ENCODE measurements at places on chromosomes 16 and 17.
A peak's percentile ranks its signal among the peaks of the same experiment; 100 is the strongest.

DNA sequence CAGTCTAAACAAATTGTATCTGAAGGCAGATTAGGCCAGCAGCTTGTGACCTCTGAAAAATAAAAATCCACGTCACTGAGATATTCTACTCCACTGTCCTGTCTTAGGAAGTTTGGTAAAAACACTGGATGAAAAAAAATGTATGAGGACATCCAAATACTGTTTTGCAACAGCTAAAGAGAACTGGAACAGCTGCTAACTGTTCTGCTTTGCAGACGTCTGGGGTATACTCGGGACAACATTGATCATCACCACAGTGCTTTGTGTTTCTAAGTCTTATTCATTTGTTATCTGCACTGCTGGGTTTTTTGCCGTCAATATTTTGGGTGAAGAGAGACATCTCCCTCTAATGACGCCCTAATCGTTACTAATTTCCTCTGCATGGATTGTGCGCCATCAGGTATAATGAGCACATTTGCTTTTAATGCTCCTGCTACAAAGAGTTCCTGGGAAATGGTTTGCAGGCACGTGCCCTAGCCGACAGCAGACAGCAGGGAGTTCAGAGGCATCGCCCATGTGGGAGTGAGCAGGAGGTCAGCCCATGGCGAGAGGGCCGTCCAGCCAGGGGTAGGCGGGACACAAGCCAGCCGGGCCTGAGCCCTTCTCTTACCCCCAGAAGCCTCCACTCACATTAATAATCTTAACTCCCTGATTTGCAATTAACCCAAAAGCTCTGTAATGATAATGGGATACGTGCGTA is 87.0 kb downstream of the CBLN1 start:
- DNase-seq, result no peak

GRCh38 chr17:33387406-33387805 is 94.3 kb upstream of the ASIC2 start:
- no peak for DNase-seq

DNA sequence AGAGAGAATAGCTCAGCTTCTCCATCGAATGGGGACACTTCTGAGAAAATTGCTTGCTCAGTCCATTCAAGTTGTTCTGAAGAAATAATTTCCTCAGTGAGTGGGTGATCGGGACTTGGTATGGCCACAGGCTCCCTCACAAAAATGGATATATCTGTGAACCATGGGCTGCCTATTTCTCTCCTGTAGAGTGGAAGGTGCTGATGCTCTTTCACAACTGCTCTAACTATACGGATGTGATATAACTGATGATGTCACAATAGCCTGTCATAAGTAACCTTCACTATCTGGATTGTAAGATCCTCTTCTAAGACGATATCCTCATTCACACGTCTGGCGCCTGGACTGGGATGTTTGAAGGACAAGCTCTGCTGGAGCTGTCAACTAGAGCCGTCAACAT is 4.7 kb upstream of the CCL18 start:
- no peak for DNase-seq

DNA sequence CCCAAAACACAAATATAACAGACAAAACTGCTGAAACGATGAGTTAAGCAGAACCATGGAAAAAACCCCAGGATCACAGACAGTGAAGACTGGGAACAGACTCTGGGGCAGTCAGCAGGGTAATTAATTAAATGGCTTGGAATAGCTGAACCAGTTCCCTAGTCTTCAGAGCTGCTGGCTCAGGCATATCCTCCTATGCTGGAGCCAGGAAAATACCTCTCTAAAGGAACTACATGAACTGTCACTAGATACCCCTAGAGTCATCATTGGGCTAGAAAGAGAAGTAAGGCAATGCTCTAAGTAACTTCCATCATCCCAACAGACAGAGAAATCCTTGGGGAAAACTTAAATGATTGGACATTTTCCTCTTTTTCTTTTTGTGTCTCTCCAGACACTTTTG is 113.0 kb downstream of the STXBP4 start:
- DNase-seq, result no peak

DNA sequence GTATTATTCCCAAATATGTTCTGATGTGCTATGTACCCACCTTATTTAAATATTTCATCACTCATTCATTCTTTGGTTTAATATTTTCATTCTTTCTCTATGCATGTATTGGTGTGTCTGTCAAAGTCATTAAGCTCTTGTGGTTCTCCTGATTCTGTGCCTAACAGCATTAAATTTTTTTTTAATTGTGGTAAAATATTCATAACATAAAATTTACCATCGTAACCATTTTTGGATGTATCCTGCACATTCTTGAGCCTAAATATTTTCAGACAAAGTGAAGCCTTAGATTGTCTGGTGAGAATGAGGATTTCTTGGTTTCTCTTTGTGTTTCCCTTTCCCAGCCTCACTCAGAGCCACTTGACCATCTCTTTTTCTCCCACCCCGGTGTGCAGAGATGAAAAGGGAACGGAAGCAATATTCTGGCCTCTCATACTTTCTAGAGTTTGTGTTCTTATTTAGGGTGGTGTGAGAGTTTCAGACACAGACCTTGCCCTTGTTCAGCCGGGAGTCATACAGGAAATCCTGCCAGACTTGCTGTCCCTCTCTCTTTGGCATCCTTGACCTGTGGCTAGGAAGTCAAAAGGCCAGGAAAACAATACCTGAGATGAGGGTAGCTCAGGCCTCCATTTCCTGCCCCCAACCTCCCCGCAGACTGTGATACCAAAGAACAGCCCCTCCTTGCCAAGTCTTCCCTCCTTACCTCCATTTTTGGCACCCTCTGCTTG is 4.9 kb downstream of the CCL5 start:
- DNase-seq, result no peak

- no peak for DNase-seq
Observed at GRCh38 chr17:46273541-46274236, 21.2 kb upstream of the LRRC37A start.

GRCh38 chr17:70535986-70536385 is 366.7 kb downstream of the KCNJ2 start:
- no peak for DNase-seq

- no peak for DNase-seq
Observed at GRCh38 chr17:61366715-61367413, 32.8 kb upstream of the TBX2 start.

DNA sequence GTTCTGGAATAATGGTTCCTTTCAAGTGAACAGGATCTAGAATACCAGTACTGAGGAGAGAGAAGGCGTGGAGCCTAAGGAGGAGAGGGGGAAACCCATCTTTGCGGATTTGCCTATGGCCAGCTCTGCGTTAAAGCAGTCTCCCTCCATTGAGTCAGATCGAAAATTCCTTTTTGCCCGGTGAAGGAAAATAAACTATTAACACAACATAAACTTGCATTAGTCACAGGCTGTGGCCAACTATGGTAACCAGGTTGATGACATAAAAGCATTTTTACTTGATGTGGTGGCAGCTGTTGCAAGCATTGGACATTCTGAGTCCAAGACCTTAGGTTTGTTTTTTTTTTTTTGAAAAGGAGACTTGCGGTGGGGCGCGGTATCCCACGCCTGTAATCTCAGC is 8.9 kb downstream of the LDAF1 start:
- peak; percentile 71 for DNase-seq

GRCh38 chr17:15910791-15911190 is 34.1 kb upstream of the ADORA2B start:
- DNase-seq, result no peak

GRCh38 chr17:1496869-1497268 is 4.4 kb upstream of the MYO1C start:
- DNase-seq, result no peak

DNA sequence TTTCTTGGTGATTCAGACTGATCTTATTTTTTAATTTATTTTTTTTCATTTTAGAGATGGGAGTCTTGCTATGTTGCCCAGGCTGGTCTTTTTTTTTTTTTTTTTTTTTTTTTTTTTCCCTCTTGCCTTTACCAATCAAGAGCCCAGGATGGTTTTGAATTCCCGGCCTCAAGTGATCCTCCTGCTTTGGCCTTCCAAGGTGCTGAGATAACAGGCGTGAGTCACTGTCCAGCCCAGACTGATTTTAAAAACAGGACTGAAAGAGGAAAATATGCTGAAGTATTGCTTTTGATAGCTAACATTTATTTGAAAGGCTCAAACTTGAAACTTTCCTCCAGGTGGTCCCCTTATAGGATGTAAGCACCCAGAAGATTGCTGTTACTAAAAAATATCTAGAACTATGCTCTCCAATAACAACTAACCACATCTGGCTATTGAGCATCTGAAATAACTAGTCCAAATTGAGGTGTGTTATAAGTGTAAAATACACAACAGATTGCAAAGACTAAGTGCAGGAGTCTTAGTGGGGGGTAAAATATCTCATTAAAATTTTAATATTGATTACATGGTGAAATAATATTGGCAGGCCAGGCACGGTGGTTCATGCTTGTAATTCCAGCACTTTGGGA is 15.8 kb upstream of the BRIP1 start:
- no peak for DNase-seq

- no peak for DNase-seq
Observed at GRCh38 chr17:78609191-78609641, 32.0 kb upstream of the DNAH17 start.

GRCh38 chr17:82973456-82974135 is 105.8 kb upstream of the METRNL start:
- no peak for DNase-seq

GRCh38 chr16:8943966-8944759 is 19.5 kb downstream of the USP7 start:
- DNase-seq, result no peak

- no peak for DNase-seq
Observed at GRCh38 chr16:63943566-63943965, 1178.3 kb downstream of the CDH11 start.

DNA sequence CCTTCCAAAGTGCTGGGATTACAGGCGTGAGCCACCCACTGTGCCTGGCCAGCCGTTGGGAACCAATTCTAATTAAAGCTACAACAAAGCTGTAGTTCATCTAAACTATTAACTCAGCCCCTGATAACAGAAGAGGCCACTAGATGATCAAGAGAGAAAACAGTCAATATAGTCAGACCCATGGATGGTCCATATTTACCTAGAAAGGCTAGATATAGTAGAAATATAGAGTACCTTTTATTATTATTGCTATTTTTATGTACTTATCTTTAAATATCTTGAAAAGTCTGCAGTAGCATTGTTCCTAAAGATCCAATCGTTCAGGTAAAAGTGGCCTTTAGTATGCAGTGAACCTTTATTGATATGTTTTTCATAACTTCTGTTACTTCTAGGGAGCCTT is 43.2 kb downstream of the RNF213 start:
- DNase-seq, result no peak

DNA sequence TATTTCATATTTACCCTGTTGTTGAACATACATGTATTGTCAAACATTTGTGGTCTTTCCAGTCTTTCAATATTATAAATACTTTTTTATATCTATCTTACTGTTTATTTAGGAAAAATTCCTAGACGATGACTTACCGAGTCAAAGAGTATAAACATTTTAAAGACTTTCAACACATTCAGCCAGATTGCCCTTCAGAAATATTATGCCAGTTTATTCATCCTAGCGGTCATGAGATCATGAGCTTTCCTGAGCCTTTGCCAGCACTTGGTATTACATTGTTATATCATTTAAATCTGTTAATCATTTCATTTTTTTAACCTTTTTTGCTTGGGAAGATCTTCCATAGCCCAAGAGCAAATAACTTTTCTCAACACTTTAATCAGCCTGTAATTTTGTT is 197.4 kb downstream of the SPECC1 start:
- peak; percentile 66 for DNase-seq

DNA sequence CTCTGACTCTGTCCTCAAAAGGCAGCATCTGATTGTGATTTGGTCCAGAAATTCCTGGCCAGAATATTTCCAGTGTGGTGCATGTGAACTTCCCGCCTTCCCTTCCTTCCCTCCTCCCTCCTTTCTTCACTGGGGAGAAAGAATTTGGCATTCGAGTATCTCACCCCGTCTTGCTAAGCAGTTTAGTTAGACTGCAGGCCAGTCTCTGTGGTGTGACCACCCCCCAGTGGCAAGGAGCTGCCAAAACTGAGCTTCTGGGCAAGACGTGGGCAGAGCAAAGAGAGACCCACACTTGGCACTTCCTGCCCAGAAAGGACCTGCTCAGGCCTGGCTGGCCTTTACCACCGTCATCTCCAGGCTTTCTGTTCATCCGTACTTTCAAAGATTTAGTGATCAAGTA is 36.4 kb downstream of the SNX20 start:
- no peak for DNase-seq

- DNase-seq, result no peak
Observed at GRCh38 chr16:62408760-62409159, 372.5 kb upstream of the CDH8 start.

- no peak for DNase-seq
Observed at GRCh38 chr16:85992359-85992758, 93.4 kb downstream of the IRF8 start.

- no peak for DNase-seq
Observed at GRCh38 chr17:80870401-80870800, 121.2 kb upstream of the CHMP6 start.

GRCh38 chr16:11215935-11216556 is 40.0 kb downstream of the SOCS1 start:
- DNase-seq, result no peak

GRCh38 chr17:48989100-48989499 is 8.1 kb upstream of the IGF2BP1 start:
- no peak for DNase-seq

GRCh38 chr16:58110571-58111301 is 18.4 kb downstream of the CFAP20 start:
- DNase-seq, result no peak

DNA sequence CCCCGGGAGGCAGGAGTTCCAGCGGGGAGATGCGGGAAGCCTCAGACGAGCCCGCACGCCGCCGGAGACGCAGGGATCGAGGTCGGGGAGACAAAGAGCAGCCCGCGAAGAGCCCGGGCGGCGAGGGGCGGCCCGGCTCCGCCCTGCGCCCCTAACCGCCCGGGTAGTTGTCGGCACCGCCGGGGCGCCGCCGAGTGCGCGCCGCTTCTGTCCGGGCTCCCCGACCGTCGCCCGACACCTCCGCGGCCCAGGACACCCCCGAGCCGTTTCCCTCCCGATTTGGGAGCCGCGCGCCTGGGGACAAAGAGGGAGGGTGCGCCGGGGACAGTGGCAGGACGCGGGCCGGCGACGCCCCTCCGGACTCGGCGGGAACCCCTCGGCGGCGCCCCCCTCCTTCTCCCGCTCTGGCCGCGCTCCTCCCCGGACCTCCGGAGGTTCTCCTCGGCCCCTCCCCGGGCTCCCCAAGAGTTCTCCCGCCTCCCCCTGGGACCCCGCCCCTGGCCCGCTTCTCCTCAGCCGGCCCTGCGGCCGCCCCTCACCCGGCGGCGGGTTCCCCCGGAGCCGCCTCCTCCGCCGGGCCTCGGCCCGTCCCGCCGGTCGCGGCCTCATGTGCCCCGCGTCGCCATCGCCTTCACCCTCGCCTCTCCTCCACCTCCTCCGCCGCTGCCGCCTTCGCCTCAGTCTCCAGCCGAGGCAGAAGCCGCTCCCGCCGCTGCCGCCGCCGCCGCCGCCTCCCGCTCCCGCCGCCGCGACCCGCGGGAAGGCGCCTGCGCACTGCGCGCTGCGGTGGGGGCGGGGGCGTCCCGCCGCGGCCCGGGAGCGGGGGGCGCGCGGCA is at the start of gene GJC1:
TSS of gene GJC1 (minus strand) at position 765 of the 836 bp plus-strand sequence. CDS start 24,470 bp downstream, outside the sequence.
- DNase-seq, result peak; percentile 20

DNA sequence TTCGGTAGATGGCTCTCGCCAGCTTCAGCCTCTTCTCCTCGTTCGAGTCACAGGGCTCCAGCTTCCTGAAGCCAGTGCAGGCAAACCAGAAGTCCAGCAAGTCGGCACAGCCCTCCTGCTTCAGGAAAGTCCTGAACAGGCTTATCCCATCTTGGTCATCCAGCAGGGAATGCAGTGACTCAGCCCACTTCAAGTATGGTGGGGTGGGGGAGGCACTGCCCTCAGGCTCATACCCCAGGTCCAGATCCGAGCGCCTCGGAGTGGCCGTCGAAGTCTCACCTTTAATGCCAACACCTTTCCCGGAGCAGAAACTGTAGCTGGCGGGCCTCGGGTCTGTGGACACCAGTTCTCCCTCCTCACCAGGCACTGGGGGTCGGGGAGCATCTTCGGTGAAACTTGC is 5.9 kb downstream of the AXIN1 start:
- no peak for DNase-seq

Measured in fibroblast of gingiva (primary cell).